ENCODE measurements at places on chromosomes 6 and 20.

GRCh38 chr6:129500958-129501739 lies 208.8 kb downstream of the ARHGAP18 start:
- DNase-seq = peak; percentile 79

DNA sequence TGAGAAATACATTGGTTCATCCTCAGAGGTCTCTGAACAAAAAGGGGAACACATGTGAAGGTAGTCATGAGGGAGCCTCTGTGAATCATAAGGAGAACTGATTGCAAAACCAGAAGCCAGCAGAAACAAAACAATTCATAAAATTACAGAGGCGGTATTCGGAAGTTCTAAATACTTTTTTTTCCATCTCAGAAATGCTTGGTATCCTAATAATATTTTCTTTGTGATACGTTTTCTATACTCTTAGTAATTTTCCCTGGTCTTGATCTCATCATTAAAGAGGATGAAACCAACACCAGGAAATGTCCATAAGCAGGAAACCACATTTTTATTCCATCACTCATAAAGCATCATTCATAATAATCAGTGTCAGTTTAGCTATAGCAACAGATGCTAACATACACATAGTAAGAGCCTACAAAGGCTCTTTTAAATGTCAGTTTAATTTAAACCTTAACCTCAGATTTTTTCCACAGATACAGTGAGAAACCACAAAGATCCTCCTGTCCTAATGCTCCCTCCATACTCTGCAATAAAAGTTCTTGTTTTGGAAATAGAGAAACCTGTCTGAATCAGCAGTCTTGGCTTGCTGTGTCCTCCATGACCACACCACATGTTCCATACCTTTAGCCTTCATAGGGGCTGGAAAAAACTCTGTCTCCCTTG lies 29.2 kb downstream of the SGK1 start:
- peak; percentile 60 for DNase-seq

GRCh38 chr20:58360936-58361335 lies 28.1 kb upstream of the VAPB start:
- no peak for DNase-seq

- DNase-seq = no peak
Measured at GRCh38 chr20:57315976-57316480, 13.6 kb upstream of the SPO11 start.

GRCh38 chr6:35166520-35166919 lies 25.4 kb upstream of the TCP11 start:
- no peak for DNase-seq

DNA sequence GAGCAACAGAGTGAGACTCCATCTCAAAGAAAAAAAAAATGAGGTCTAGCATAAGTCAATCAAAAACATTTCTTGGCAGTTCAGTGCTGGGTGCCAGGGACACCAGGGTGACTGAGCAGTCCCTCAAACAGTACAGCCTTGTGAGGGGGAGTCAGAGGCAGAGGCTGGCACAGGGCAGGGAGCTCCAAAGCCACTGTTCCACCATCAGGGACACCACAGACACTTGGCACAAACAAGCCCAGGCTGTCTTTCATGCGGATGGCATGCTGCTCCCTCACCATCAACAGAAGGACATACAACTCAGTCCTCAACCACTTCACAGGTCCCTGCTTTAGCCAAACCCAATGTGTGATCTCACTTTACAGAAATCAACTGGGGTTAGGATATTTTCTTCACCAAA lies 36.0 kb upstream of the GRM4 start:
- DNase-seq = no peak

GRCh38 chr6:143099647-143100046 lies 39.0 kb downstream of the AIG1 start:
- DNase-seq = no peak

- DNase-seq = no peak
Measured at GRCh38 chr6:124441450-124441849, 520.8 kb upstream of the RNF217 start.

GRCh38 chr6:109051301-109052017 lies 43.2 kb downstream of the SESN1 start:
- peak; percentile 56 for DNase-seq

DNA sequence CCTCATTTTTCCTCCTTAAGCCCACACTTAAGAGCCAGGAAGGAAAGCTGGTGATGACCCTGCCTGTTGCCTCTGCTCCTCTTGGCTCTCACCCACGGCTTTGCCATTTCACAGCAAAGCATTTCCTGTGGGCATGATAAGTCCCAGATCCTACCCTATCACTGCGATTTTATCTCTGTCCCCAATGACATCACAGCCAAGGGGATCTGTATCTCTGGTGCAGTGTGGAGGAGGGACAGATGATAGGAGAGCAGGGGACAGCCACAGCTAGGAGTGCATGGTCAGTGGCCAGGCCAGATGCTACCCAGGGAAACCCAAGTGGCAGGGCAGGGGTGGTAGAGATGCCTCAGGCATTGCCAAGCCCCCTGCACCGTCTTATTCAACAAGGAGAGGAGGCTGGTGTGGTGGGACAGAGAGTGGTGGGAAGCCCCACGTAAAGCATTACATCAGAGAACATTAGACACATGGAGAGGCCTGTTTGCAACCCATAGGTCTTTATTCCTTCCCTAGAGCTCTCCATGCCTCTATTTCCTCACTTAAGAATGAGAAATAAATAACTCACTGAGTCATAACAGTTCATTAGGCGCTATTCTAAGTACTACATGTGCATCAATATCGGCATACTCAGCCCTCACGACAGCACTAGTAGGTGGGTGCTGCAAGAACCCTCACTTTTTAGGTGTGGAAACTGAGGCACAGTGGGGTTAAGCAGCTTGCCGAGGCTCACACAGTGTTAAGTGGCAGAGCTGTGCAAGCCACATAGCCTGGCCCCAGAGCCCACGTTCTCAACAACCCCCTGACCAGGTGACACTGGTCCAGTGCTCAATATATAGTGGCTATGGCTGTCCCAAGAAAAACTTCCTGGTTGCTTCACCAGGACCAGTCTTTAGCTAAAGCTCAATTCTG lies 4.6 kb downstream of the TFEB start:
- DNase-seq = peak; percentile 50

DNA sequence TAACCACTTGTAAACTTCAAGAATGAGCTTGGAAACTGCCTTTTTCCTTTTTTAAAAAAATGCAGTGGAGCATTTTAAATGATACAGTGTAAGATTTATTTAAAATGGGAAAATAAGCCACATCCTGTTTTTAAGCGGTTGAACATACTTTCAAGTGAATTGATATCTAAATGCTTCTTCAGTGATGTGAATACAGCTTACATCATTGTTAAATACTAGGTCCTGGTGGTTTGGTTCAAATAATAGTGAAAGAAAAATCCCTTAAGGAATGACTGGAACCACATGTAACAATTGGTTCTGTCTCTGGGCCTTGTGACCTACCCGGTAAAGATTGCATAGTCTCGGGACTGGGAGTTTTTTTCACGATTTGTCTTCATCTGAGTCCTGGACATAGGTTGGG lies 44.2 kb downstream of the BMP6 start:
- no peak for DNase-seq

DNA sequence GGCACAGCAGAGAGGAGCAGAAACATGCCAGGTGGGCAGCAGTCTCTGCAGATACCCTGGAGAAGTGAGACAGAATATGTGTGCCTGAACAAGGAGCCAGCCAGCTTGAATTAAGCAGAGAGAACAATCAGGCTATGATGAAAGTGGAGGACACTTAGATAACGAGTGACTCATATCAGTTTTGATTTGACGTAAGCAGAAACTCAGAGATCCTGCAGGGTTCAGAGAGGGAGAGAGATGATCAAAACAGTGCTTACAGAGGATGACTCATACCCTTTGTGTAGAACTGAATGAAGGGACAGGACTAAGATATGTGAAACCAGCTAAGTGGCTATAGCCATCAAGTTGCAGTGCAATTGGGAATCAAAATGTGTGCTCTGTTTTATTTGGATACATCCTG lies 300.7 kb downstream of the TENT5A start:
- DNase-seq = no peak

DNA sequence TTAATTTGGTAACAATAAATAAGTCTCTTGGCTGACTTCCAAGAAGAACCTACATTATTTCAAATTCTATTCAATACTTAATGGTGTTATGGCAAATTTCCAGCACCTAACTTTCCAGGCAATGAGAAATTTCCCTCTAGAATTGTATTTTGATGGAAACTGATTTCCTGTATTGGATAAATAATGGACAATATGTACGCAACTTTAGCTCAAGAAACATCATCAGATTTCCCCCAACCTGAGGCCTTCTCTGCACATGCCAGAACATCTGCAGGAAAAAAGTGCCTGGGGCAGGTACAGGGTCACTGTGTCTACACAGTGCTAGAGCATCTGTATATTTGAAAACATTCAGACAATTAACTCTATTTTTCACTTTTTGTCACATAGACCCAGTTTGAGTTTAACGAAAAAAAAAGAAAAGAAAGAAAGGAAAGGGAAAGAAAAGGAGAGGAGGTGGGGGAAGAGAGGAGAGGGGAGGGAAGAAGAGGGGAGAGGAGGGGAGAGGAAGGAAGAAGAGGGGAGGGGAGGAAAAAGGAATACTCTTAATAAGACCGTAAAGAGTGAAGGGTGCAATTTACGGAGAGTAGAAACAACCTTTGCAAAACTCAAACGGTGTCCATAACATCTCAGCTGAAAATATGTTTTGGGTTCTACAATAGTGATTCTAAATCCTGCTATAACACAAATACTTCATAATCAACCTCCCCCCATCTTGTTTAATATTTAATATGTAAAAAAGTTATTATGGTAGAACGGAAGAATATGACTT lies 130.0 kb downstream of the TSHZ2 start:
- DNase-seq = no peak

DNA sequence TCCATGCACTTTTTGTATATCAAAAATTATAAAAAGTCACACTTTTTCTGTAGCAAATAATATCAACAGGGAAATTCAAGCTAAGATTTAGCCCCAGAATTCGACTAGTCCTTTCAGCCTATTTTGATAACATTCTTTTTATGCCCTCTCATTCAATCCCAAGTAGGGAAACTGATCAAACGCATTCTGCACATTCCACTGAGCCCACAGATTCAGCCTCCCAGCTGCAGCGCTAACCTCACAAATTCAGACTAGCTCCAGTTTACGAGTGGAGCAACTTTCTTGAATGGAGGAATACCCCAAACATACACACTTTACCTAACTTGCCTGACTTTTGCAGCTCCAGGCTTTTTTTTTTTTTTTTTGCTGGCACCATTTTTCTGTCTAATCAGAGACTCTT lies 70.3 kb upstream of the HEY2 start:
- DNase-seq = no peak

GRCh38 chr20:25041813-25042530 lies 16.0 kb downstream of the ACSS1 start:
- DNase-seq = no peak

DNA sequence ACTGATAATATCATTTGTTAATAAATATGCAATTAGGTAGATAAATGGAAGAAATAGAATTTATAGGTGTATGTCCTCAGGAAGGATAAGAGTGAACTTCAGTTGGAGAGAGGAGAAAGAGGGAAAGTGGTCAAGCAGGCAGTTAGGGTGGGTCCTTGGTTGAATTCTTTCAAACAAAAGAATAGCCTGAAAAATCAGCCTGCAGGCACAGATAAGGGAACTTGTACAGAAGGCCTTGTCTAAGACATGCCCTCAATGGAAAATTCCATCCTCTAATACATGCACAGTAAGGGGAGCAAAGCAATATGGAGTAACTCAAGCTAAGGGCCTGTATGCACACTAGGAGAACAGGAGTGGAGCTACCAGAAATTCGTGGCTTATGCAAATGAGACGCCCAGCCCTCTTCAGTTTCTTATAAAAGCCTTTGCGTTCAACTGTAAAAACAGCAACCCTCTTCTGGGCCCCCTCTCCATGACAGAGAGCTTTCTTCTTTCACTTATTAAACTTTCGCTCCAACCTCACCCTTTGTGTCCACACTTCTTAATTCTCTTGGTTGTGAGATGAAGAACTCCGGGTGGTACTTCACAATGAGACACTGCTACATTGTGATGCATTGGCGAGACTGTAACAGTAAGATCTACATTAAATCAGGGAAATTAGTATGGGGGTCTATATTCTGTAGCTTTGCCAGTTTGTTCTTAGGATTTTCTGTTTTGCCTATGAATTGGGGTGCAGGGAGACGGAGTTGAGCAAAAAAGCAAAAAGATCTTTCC lies 147.0 kb downstream of the HS3ST5 start:
- DNase-seq = peak; percentile 72

DNA sequence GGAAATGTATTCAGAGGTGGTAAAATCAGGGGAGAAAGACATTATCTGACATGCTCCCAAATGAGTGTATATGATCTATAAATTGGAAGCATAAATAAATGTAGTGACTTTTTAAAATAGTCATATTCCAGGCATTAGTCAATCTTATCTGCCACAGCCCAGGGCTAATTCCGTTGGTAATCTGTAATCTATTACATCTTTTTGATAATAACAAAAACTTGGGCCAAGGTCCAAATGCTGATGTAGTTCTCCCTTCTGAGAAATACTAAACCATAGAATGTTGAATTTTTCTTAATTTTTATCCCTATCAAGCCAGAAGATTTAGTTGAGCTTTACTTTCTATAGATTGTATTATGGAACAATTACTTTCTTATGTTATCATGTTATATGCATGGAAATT lies 1279.8 kb downstream of the EPHA7 start:
- no peak for DNase-seq

- no peak for DNase-seq
Measured at GRCh38 chr6:169994739-169995138, 243.3 kb downstream of the ERMARD start.

- DNase-seq = no peak
Measured at GRCh38 chr6:168415993-168416530, 24.9 kb upstream of the SMOC2 start.

DNA sequence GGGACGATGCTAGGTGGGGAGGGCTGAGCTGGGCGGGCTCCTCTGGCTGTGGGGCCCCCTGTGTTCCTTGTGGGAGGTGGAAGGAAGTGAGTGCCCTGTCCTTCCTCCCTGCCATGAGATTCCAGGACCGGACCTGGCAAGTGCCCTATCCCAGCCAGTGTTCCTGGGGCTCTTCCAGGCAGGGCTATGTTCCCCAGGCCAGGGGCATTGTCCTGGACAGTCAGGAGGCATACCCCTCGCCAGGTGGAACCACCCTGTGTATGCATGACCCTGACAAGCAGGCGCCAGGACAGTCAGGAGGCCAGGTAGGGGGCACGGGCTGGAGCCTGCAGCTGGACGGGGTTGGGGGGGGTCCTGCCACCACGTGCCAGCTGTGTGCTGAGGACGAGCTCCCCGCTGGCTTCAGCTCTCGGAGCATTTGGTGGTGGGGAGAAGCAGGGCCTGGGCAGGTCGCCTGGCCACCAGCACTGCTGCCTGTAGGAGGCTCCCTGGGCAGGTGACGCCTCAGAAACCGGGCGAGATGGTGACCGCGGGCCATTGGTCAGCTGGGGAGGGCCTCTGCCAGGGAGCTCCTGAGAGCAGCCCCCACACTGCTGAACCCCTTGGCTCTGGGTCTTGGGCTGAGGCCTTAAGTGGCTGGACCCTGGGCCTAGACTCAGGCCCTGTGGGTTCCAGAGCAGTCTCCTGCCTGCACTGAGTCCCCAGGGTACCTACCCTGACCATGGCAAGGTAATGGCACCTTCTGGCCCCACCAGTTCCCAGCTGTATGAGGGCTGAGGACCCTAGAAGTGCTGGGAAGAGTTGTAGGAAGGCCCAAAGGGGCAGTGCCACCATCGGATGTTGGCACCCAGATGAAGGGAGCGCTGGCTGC lies 694 bp downstream of the SLC17A9 start:
- peak; percentile 33 for DNase-seq

- DNase-seq = no peak
Measured at GRCh38 chr20:17014217-17014616, 212.6 kb upstream of the PCSK2 start.

All from hematopoietic multipotent progenitor cell treated with erythropoietin and hydrocortisone succinate and interleukin-3 and kit ligand, for 6 days (in vitro differentiated cells).